Natural killer cell treated with Interleukin-12 subunit alpha and Interleukin-12 subunit beta and Interleukin-15 and Interleukin-18, amount 100 ng/mL, for 72 hours (primary cell): ENCODE measurements at places on chromosomes 4 and X. TPM values are rescaled to one million over a fixed set of nuclear protein-coding genes. Genes with fewer than 3 reads are reported as not detected.

The GABRB1 gene
- not detected for total RNA-seq

The TMPRSS11E gene
- total RNA-seq, result not detected

The HSPA4L gene
- total RNA-seq, result 10.5 TPM

The MAMLD1 gene
- 3.5 TPM for total RNA-seq

The GAGE2A gene
- not detected for total RNA-seq

The GTPBP6 gene
- 69.6 TPM for total RNA-seq

The RAB39B gene
- 7.5 TPM for total RNA-seq

The CENPVL2 gene
- not detected for total RNA-seq

The DOK7 gene
- not detected for total RNA-seq

The IL13RA2 gene
- not detected for total RNA-seq

DNA sequence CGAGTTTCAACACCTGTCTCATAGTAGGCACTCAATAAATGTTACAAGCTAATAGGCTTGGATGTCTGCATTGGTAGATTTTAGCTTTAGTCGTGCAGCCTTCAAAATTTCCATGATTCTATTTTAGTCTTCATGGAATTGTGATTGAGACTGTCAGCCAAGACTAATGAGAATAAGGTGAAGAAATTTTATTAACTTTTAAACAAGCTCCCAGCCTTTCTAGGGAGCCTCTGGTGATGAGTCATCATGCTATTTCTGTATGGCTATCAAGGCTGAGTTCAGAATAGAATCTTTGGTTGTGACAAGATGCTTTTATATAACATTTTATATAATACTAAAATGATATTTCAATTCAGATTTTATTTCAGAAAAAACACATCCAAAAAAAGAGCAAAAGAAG, 685.8 kb downstream of the GABRG1 start:
- no peak for DNase-seq

DNA sequence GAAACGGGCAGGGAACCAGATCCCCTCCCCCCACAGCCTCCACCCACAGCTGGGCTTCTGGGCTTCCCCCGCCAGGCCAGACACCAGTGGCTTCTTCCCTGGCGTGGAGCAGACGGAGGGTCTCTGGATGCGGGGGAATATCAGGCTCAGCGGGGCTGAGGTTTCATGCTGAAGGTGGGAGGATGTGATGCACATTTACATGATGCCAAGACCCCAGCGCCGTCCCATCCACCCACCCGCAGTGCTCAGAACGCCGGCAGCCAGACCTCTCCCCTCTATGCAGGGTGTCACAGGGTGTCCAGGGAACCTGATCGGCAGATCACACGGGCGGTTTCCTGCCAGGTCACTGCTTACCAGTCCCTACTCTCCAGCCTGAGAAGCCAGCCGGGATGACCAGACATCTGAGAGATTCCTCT, 12.8 kb upstream of the TNIP2 start:
- DNase-seq, result peak; percentile 54

DNA sequence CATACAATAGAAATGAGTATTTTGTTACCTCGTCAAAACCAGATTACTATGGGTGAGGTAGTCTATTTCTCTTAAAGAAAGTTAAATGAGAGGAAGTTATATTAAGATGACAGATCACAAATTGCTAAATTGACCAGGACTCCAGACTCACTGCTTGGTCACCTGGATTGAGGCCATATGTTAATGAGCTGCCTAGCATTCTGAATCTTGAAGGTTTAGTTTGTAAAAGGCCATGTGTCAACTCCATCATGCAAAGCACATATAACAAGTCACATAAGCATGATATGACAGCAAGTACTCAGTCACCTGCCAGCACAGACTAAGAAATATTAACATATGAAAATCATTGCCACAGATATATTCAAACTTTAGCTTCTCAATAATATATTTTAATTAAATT, 72.6 kb downstream of the EPHA5 start:
- DNase-seq, result no peak

GRCh38 chr4:14742054-14742453, 260.2 kb upstream of the CPEB2 start:
- DNase-seq, result no peak

- DNase-seq, result no peak
Measured at GRCh38 chr4:101125045-101125942, 222.0 kb downstream of the PPP3CA start.

DNA sequence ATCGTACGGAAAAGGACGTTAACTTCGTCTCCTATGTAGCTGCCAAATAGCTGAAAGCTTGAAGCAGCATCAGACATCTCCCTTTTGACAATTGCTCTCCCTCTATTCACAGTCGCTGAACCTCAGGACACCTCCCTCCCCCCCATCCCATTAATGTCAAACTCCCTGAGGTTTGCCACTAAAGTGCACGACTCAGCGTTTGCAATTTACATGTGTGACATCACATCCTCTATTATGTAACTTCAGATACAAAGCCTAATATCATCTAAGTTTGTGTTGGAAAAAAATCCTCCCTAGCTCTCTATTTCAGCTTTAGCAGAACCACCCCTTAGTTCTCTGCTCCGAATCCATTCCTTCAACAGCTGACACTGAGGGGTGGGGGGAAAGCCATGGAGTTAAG, 5.5 kb upstream of the NR3C2 start:
- no peak for DNase-seq

GRCh38 chr4:47741200-47741599, 96.7 kb downstream of the CORIN start:
- no peak for DNase-seq

GRCh38 chr4:76305971-76306881, at the start of gene STBD1:
Gene STBD1 (plus strand): TSS chr4:76306733. CDS start chr4:76306770, 37 bp downstream.
- peak; percentile 78 for DNase-seq

DNA sequence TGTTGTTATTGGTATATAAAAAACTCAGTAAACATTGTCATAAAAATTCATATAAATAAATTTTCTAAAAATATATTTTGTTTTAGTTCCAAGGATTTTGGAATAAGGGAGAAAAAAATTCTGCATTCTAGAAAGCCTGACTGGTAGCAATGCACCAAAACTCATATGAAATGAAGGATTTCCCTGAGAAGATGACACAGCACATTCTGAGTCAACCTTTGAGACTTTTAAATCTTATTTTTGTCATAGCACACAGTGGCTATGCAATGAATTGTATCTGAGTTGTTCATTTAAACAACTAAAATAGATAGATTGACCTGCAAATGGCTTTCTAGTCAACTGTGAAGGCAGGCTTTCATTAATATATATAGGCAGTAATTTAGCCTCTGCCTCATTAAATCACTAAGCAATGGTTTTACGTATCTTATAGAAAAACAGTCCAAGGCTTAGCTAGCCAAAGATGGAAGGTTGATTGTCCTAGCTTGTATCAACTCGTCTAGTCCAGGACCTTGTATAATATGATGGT, 239.1 kb upstream of the NEIL3 start:
- DNase-seq, result no peak

- DNase-seq, result no peak
Measured at GRCh38 chr4:141768954-141769353, 132.6 kb downstream of the IL15 start.

DNA sequence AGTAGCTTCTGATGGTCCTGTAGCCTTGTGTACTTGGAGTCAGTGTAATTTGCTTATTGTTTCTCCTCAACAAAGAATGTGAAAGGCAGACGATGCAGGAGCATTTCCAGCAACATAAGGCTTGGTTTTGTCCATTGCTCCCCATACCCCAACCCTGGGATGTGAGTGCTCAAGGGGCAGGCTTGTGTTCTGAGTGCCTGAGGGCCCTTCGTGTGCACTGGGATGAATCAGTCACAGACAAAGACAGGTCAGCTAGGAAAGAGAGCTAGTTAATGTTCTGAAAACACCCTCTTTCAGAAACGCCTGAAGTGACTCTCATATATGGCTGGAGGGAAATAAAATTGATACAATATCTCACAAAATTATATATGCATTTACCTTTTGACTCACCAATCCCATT, 59.1 kb downstream of the PRPS1 start:
- DNase-seq, result no peak

DNA sequence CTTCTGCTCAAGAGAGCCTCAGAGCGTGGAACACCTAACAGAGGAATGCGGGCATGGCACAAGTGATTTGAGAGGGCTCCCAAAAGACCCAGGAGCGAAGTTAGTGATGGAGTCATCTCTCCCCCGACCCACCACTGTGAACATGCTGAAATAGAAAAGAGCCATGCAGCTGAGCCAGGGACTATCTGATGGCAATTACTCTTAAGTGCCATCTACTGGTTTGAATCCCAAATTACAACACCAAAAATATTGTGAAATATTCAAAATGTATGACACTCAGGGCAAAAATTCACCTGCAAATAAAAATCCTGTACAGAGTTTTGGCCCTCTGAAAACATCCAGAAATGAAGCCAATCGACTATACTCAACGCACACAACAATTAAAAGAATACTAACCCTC, 2038.9 kb upstream of the ADGRL3 start:
- DNase-seq, result no peak

DNA sequence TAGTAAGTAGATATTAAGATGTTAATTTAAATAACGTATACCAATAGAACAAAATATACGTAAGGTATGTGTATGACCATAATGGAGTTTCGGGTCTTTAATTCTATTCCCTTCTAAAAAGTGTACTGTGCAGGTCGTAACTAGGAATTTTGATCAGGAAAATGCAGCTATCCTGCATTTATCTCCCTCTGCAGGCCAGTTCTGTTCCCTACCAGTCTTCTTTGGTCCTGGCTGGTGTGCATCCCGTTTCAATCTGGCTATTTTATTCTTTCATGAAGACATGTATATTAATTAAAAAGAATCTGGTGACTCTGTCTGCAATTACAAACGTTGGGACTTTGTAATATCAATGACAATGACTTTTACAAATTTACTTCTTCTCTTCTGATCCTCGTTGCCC, 534.1 kb upstream of the AADAT start:
- no peak for DNase-seq

GRCh38 chrX:130264573-130264972, 4.1 kb downstream of the ZNF280C start:
- DNase-seq, result no peak

- DNase-seq, result no peak
Measured at GRCh38 chr4:1812720-1813119, 19.6 kb downstream of the FGFR3 start.

- no peak for DNase-seq
Measured at GRCh38 chr4:176262243-176262642, 6.8 kb downstream of the ASB5 start.

- DNase-seq, result no peak
Measured at GRCh38 chr4:7457201-7458065, 22.7 kb upstream of the PSAPL1 start.

GRCh38 chrX:16712548-16713155, at the start of gene CTPS2:
Gene CTPS2 (minus strand): TSS chrX:16712669. CDS start chrX:16702902, 9,767 bp downstream.
- DNase-seq, result peak; percentile 64

DNA sequence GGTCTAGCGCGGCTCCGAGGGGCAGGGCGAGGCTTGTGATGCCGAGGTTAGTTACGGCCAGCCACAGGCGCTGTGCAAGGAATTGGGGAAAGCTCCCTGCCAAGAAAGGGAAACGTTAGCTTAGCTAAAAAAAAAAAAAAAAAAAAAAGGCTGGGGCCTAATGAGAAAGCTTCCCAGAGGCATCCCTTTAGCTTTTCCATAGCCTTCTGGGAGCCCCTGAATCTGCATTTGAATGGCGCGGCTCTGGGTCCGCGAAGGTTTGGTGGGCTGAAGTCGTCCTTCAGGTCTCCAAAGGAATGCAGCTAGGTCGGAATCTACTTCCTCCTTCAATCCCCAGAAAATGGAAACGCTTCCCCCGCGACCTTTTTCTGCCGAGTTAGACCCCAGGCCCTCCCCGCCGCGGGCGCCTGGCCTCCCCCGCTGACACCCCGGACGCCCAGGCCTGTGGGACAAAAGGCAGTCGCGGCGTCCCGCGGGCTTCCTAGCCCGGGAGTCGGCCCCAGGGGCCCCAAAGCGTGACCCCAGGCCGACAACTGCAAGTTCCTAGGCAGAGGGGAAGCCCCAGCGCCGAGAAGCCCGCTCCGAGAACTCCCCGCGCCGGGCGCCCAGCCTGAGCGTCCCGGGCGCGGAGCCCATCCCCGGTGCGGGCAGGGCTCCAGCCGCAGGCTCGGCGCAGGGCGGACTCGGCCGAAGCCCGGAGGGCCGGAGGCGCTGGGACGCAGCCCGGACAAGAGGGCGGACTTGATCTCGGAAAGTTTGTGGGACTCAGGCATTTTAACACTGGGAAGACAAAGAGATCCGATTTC, 605 bp upstream of the FAT1 start:
- DNase-seq, result no peak

GRCh38 chr4:64781737-64782326, 372.6 kb upstream of the TECRL start:
- no peak for DNase-seq

GRCh38 chrX:122739770-122740169, 444.3 kb upstream of the GRIA3 start:
- no peak for DNase-seq
